Brain pericyte (primary cell): ENCODE measurements at places on chromosomes 7 and 10.

GRCh38 chr10:56586461-56586891, 225.4 kb upstream of the ZWINT start:
- DNase-seq = no peak

DNA sequence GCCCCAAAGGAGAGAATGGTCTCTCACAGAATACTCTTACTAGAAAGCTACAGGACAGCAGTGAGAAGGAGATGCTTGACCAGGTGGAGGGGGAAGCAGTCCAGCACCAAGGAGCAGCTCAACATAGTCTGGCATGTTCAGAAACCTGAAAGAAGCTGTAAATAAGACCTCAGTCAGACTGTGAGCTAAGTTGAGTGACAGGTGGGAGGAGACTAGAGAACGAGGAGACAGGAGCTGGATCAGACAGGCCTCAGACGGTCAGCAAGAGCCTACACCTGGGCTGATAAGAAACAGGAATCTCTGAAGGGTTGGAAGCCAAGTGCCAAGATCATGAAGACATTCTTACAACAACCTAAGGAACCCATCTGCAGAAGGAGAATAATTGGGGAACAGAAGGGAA, 54.5 kb downstream of the ELMO1 start:
- no peak for DNase-seq

GRCh38 chr10:126551202-126551601, 119.3 kb downstream of the C10orf90 start:
- DNase-seq = no peak

DNA sequence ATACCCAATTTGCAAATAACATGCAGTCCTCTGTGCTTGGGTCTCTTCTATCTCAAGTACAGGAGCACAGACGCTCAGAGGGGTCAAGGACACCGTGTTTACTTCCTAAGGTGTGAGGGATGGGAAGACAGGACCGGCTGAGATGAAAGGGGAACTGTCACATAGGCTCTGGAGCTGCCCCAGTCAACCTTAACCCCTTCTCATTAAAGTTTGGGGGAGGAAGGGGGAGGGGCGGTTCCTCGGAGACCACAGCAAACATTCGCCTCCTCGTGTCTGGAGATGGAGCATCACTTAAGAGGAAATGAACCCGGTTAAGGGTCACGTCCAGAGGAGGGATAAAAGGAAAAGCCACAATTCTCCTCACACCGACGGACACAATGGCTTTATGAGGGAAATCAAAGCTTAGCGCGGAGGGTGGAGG, 1.1 kb downstream of the SH3PXD2A start:
- DNase-seq = no peak

DNA sequence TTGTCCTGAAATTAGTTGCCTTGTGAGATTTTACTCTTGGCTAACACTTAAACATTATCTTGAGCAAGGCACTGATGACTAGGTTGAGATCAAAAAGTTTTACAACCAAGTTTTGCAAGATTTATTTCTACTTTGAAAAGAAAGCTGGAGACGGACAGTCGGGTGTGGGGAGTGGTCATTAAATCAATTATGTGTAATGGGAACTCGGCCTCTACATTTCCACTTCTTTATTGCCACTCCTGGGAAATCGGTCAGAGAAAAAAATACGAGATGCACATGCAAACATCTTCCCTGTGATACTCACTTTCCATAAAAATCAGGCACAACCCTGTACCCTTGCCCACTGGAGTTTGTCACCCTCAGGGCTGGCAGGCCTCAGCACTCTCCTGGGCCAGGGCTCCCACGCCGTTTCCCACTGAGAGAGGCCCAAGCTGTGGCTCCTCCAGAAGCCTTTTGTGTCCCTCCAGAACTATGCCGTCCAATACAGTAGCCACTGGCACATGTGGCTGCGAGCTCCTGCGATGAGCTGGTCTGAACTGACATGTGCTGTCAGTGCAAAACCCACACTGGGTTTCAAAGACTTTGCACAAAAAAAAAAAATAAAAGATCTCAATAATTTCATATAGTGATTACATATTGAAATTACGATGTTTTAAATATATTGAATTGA, 7.5 kb upstream of the GPNMB start:
- no peak for DNase-seq

DNA sequence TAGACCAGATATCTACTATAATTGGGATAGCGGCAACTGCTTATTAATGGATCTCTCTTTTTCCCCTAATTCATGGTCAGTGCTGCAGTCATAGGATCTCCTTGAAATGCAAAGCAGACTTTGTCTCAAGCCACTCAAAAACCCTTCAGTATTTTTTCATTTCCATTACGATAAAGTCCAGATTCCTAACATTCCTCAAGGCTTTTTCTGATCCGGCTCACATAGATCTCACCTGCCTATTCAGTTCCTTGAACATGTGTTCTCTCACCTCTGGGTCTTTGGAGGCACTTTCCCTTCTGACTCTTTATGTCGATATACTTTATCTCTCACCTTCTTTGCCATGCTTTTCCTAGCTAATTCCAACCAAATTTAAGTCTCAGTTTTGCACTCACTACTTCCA, 25.7 kb upstream of the WASL start:
- DNase-seq = no peak

DNA sequence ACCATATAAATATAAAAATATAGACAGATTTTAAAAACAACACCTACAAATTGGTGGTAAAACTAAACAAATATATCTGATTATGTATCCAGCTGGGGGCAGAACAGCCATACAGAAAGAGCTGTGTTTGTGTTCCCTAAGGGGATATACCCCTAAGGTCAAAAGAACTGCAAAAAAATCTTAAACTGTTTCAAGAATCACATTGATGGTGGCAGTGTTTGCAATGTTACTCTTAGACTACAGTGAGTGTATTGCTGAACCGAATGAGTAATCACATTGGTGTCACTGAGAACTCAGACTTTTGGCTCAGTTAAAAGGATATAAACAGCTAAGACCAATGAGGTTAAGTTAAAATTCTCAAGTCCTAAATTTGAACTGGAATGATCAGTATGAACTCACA, 27.1 kb upstream of the PTPRN2 start:
- DNase-seq = peak; percentile 24
